ENCODE measurements at places on chromosomes 12 and 14.

GRCh38 chr14:55847766-55848165 is 267.8 kb downstream of the KTN1 start:
- peak; percentile 20 for DNase-seq

GRCh38 chr14:52189325-52189724 is 78.2 kb upstream of the PTGDR start:
- no peak for DNase-seq

- peak; percentile 49 for DNase-seq
Measured at GRCh38 chr12:45216230-45216982, 511 bp downstream of the ANO6 start.

- no peak for DNase-seq
Measured at GRCh38 chr14:51823706-51824105, 36.7 kb upstream of the GNG2 start.

- DNase-seq, result peak; percentile 18
Measured at GRCh38 chr14:64880221-64881121, 764 bp upstream of the SPTB start.

DNA sequence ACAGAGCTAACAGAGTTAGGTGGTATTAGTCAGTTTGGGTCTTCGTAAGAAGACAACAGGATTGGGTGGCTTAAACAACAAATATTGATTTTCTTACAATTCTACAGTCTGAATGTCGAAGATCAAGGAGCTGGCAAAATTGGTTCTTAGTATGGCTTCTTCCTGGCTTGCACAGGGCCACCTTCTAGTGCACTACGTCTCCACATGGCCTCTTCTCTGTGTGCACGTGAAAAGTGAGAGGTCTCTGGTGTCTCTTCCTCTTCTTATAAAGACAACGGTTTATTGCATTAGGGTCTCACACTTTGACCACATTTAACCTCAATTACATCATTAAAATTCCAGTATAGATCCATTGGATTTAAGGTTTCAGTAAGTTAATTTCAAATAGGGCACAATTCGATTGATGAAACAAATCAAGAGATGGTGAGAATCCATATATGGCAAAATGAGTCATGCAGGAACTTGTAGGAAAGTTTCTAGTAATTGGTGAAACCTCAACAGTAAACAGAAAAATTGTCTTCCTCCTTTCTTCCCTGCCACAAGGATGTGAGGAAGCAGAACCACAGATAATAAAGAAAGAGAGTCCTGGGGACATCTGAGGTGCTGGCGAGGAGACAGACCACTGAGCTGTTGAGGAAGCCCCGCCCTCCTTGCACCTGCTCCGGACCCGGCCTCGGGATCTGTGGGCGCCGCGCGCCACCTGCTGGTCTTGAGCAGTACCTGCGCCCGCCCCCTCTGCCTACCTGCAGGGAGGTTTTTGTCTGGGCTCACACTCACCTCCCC is 846.7 kb downstream of the TMEM121 start:
- DNase-seq, result no peak

GRCh38 chr12:58081488-58081887 is 140.1 kb downstream of the ATP23 start:
- DNase-seq, result no peak

DNA sequence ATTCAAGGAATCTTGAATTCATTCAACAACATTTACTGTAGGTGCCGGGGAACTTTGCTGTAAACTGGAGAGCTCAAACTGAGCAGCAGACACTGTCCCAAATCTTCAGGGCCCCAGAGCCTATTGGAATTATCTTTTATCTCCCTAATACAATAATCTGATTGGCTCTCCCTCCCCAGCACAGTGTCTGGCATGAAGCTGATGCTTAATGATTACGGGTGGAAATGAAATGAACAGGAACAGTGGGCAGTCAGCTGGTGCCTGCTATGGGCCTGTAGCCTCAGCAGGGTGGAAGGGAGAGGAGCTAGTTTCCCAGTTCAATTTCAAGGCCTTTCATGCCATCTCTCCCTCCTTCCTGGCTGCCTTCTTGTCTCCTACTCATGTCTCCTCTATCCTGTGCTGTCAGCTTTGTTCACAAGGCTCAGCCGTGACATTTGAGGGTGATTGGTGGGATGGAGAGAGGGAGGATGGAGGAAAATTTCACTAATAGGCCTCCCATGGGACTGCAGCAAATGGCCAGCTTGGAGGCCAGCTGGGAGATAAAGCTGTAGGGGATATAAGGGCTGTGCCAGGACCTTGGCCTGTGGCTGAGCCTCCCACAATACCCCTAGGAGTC is 4.3 kb upstream of the RAPGEF3 start:
- no peak for DNase-seq

Measured in small intestine (tissue), 16 donors.